Lung (tissue), 17 donors: ENCODE measurements at places on chromosomes 7 and 10.
A peak's percentile ranks its signal among the peaks of the same experiment; 100 is the strongest.

DNA sequence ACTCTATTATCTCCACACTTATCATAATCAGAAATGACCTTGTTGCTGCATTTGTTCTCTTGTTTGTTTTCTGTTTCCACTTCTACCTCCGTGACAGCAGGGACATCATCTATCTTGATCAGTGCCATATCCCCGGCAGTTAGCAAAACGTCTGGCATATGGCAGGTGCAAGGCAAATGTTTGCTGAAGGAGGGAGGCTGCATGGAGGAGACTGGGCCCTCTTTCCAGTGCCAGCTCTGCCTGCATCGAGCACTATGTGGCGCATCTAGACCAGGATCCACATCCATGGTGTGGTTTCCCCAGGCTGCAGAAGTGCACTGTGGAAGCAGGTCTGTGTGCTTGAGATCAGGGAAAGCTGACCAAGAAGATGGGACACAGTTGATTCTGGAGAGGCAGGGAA lies 181.2 kb downstream of the KCNMA1 start:
- no peak for DNase-seq

- no peak for DNase-seq
Measured at GRCh38 chr7:98733036-98733435, 116.0 kb downstream of the NPTX2 start.

DNA sequence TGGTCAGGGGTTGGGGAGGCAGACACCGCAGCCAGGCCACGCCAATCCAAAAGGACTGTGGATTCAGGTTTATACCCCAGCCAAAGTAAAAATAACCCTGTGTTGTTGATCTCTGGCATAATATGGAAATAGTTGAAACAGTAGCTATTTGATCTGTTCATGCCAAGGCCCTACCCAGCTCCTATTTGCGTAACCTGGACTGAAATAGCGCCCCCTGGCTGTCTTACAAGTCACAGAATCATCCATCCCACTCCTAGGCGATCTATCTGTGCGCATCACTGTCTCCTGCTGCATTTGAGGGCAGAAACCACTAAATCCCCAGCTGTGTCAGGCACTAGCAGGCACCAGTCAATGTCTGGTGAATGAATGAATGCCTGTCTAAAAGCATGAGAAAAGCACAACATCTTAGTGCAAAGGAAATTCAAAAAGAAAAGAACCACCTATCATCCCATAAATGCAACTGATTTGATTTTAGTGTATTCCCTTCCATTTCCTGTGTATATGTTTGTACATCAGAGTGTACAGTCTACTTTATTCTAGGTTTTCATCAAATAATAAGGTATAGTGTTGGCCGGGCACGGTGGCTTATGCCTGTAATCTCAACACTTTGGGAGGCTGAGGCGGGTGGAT lies 160.0 kb downstream of the SLIT1 start:
- DNase-seq, result peak; percentile 67

- DNase-seq, result no peak
Measured at GRCh38 chr10:65910209-65910608, 1015.6 kb upstream of the LRRTM3 start.

DNA sequence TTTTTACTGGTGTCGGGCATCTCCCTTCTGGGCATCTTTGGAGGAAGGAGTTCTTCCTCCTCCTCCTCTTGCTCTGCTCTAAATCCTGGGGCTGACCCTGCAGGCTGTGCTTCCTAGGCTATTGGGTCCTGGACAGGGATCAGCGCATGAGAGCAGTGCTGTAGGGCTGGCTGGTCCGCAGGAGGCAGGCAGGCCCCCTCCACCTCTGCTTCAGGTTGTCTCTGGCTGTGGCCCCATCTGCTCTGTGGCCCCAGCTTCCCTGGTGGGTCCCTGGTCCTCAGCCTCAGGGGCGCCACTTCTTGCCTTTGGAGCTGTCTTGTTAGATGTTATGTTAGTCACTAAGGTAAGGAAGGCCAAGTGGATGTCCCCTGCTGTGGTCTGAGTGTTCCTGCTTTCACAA lies 237.3 kb upstream of the PITRM1 start:
- DNase-seq, result no peak

DNA sequence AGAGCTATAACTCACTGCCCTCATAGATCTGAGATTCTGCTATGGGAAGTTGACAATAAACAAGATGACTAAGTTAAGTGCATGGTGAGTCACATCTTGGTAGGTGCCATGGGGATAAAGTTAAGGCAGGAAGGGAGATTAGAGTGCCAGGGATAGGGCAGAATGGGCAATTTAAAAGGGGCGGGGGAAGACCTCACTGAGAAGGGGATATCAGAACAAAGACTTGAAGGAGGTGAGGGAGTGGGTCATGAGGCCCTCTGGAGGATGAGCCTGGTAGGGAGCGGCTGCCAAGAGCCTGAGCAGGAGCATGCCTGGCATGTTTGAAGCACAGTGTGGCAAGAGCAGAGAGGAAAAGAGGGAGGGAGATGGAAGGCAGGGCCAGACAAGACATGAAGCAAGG lies 34.8 kb upstream of the INMT start:
- no peak for DNase-seq

DNA sequence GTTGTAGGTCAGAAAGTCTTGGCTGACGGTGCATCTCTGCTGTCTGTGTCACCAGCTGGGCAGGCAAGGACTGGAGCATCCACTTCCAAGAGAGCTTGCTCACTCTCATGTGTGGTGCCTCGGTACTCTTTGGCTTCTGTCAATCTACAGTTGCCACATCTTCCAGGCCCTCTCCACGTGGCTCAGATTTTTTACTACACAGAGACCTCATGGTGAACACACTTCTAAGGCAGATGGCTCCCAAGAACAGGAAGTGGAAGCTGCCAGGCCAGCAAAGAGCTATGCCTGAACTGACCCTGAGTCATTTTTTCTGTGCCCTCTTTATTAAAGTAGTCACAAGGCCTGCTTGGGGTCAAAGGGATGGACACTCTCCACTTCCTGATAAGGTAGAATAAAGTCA lies 351.5 kb upstream of the AUTS2 start:
- DNase-seq, result no peak

DNA sequence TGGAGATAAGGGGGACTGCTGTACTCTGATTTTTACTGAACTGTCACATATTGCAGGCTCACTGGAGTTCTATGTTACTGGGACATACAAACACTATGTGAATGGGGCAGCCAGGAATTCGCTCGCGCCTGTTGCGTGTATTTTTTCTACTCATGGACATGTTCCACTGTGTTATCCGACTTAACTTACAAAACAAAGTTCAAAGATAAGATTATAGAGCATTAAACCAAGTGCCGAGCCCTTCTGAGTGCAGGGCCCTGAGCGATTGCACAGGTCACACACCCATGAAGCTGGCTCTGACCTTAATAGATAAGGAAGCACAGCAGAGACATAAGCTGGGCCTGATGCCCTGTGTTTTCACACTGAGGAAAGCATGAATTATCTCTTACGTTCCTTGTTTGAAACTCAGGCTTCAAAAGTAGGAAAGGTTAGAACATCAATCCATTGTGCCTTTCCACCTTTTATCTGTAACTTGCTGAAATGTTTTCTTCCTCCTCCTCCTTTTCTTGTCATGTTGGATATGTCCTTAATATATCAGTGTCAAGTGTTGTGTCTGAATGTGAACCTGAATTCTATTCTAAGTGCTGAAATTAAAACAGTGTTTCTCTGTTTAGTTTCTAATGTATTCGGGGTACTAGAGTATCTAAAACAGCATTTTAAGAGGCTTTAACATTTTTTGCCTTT lies 273.8 kb downstream of the AUTS2 start:
- peak; percentile 47 for DNase-seq

- DNase-seq, result no peak
Measured at GRCh38 chr10:72948762-72949161, 5.8 kb downstream of the PLA2G12B start.

DNA sequence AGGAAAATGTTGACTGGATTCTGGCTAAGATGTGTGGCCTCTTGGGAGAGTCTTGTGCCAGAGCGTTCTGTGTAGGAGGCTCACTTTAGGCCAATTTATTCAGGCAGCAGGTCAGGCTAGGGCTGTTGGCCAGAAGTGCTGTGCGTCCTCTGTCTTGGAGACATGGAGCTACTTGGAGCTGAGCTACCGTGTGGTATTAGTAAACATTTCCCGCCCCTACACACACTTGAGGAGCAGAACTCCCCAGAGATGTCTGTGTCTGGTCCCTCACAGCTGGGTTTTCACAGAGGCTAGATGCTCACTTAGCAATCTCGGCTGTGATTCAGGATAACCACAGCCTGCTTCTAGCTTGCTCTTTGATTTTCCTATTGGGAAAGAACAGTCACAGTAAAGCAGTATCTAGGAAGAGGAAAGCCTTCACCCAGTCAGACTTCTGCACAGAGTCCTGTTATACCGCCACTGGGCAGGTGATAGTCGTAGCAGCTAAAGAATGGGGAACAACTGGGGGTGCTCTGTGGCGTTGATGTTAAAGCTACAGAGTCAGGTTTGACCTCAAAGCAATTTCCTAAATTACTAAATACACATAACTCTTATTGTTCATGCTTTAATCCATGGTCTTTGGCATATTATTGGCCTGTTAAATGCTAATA lies 86.7 kb downstream of the MDFIC start:
- DNase-seq, result peak; percentile 45

DNA sequence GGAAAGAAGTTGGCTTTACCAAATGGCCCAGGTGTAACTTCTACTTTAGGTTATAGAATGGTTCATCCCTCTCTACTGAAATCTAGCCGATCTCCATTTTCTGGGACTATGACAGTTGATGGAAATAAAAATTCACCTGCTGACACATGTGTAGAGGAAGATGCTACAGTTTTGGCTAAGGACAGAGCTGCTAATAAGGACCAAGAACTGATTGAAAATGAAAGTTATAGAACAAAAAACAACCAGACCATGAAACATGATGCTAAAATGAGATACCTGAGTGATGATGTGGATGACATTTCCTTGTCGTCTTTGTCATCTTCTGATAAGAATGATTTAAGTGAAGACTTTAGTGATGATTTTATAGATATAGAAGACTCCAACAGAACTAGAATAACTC lies 43.6 kb downstream of the CCSER2 start:
- DNase-seq, result no peak

GRCh38 chr10:101006593-101007098 lies 7.0 kb downstream of the LZTS2 start:
- DNase-seq, result no peak

DNA sequence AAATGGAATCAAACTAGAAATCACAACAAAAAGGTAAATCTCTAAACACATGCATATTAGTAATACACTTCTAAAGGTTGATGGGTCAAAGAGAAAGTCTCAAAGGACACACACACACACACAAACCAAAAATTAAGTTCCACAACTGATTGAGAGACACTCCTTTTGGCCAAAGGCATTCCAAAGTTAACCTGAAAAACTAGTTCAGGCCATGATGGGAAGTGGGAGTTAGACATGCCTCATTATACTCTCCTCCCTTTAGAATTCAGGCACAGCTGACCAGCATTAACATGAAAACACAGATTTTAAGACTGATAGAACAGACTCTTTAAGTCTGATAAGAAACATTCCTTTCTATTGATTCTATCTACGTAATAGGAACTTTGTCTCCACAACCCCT lies 332.4 kb upstream of the IGFBP3 start:
- no peak for DNase-seq

DNA sequence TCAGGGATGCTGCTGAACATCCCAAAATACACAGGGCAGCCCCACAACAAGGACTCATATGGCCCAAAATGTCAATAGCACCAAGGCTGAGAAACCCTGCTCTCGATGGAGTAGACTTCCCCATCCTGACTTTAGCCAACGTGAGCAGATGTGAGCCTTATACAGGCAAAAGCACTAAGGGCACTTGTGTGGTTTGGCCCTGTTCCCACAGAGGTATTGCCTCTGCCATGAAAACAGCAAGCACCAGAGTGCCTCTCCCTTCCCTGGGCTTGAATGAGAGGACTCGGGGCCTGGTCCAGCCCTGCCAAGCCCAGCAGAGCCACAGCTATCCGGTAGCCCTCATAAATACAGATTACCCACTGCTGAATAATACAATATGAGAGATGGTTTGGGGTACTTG lies 47.5 kb downstream of the ACSM6 start:
- no peak for DNase-seq

- DNase-seq, result peak; percentile 70
Measured at GRCh38 chr7:771234-772004, 44.3 kb upstream of the PRKAR1B start.
